Activated naive CD8-positive, alpha-beta T cell treated with anti-CD3 and anti-CD28 coated beads, Interleukin-2, amount 10 ng/mL, durations not matched to agents 7 days and 5 days (primary cell): ENCODE measurements at places on chromosomes 13 and 19. TPM values are rescaled to one million over a fixed set of nuclear protein-coding genes. Genes with fewer than 3 reads are reported as not detected.

The LILRB1 gene
- 1.8 TPM for total RNA-seq

The MYO16 gene
- 0.53 TPM for total RNA-seq

The RABAC1 gene
- 87.3 TPM for total RNA-seq

The SLC6A16 gene
- 3.7 TPM for total RNA-seq

The ATP8A2 gene
- 1.4 TPM for total RNA-seq

The AP2A1 gene
- 81.6 TPM for total RNA-seq

The SELENOV gene
- not detected for total RNA-seq

The SPACA4 gene
- total RNA-seq = not detected

The NPHS1 gene
- 0.40 TPM for total RNA-seq

The TMEM150B gene
- total RNA-seq = 1.1 TPM

The CBY2 gene
- not detected for total RNA-seq

The PRR20C gene
- total RNA-seq = not detected

The BORA gene
- total RNA-seq = 24.2 TPM

The ZNF677 gene
- 17.0 TPM for total RNA-seq

The CARD8 gene
- total RNA-seq = 249 TPM

The CNFN gene
- not detected for total RNA-seq

The MCF2L gene
- total RNA-seq = 11.5 TPM

The LYL1 gene
- total RNA-seq = 3.7 TPM

The RNF225 gene
- total RNA-seq = 0.94 TPM

The SLC46A3 gene
- total RNA-seq = 16.7 TPM

The SIRT2 gene
- total RNA-seq = 49.1 TPM
